DMS153 (cell line): ENCODE measurements at places on chromosomes 5 and 9.

- DNase-seq = peak; percentile 94
These were observed 10.4 kb downstream of the AMACR start for GRCh38 chr5:33997331-33997983.

DNA sequence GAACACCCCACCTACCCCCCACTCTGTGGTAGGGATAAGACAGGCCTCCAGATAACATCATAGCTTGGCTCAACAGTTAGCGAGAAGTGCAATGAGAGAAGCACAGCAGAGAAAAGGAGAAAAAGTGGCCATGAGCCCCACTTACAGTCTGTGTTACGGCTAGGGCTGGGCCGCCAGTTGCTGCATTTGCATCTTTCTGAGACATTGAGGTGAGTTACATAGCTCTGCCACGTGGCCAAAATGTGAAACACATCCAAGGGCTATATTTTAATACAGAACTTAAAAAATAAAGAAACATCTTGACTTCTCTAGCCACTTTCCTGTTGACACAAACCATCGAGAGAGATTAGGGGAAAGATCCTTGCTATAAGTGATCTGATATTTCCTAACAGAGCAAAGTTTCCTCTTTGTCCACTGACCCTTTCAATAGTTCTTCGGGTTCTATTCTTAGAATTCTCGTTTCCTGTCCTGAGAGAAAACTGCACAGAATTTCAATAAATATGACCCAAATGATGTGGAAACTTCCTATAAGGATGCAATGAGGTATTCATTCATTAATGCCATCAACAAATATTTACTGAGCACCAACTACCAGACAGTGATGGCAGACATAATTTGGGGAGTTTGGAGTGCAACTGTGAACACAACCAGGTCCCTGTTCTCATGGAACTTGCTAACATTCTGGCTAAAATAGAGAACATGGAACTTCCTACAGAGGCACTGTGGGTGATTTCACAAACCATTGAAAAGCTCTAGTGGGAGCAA, 3.2 kb upstream of the TLE4 start:
- no peak for DNase-seq

DNA sequence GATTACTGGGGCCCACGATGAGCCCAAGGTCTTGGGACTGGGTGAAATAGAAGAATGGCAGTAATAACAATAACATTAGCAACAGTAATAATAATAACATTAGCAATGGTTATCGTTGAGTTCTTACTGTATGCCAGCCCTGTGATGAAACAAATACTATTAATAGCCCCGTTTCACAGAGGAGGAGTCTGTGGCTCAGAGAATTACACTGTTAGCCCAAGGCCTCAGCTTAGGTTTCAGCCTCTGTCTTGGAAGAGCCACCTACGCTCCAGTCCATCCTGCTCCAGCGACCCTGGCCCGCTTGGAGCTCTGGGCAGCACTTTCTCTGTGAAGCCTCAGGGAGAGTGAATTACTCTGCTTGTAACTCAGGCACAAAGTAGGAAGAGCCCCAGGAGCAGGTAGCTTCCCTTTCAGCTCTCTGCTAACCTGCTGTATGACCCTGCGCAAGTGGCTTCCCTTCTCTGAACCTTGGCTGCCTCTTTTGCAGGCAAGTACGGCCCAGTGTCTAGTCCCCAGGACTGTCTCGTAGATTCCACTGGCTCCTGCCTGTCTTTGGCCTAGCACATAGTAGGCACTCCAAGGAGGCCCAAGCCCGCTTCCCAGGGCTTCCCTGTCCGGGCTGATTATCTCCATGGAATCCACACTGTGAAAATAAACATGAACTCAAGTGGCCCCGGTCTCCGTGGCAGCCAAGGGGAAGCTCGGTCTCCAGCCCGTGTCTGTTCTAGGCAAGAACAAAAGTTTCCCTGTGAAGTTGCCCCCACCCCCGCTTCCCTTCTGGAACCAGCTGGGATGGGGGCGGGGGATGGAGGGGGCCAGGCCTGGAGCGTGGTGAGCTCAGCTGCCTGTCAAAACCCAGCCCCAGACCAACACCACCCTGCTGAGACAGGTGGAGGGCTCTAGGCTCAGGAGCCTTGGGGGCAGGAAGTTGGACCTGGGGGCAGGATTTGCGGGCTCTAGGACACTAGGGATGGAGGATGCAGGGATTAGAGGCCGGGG, 26.2 kb upstream of the LMX1B start:
- DNase-seq = no peak

DNA sequence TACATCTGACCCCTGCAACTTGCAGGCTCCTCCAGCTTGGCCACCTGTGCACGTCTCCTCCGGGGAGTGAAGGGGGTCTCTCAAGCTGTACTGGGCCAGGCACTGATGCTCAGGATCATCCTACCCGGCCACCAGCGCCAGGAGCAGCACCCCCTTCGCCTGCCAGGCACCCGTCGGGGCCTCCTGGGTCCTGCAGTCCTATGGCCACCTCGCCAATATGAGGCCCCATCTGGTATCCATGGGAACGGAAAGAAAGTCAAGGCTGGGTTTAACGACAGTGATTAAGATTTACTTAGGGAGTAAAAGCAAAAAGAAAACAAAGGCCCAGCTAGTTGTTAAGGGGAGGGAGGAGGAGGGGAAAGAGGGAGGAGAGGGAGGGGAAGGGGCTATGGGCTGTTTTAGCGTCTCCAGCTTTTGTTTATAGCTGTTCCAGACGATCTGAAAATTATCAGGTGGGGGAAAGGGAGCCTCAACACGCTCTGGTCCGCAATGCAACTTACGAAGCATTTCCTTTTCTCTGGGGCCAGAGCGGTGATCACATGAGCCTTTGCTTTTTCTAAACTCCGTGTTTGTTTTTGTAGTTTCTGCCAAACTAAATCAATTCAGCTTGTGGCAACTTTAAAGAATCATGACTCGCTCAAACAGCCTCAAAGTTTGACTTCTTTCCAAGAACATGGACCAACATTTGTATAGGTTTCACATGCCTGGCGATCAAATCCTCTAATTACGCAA, 132.4 kb downstream of the ROR2 start:
- no peak for DNase-seq

GRCh38 chr9:34431667-34432066, 26.7 kb downstream of the FAM219A start:
- DNase-seq = no peak

DNA sequence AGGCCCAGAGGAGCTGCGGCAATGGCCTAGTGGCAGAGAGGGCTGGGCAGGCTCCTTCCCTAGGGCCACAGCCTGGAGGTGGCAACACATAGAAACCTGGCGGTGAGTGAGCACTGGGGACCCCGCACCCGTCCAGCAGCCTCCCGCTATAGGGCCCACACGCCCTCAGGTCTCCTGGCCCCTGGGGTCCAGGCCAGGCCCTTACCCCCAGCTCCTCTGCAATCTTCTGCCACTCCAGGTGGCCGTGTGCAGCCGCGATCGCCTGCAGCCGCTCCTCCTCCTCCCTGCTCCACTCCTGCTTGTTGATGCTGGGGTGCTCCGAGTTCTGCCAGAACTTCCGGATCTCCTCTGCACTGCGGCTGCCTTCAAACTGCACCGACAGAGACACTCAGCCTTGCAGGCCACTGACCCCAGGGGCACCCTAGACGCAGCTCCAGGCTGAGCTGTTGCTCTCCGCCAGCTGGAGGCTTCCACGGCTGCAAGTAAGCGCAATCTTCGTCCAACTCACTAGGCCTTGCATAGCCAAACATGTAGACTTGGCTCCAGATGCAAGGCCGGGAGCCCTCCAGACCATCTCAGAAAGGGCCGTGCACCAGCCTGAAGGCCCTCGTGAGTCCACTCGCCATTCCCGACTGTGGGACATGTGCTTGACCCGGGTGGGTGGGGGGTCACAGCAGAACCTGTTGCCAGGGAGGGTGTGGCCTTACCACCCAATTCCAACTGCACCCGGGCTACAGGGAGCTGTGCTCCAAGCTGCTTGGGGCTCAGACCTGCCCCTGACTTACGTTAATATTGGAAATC, 8.0 kb downstream of the SNAPC4 start:
- no peak for DNase-seq

DNA sequence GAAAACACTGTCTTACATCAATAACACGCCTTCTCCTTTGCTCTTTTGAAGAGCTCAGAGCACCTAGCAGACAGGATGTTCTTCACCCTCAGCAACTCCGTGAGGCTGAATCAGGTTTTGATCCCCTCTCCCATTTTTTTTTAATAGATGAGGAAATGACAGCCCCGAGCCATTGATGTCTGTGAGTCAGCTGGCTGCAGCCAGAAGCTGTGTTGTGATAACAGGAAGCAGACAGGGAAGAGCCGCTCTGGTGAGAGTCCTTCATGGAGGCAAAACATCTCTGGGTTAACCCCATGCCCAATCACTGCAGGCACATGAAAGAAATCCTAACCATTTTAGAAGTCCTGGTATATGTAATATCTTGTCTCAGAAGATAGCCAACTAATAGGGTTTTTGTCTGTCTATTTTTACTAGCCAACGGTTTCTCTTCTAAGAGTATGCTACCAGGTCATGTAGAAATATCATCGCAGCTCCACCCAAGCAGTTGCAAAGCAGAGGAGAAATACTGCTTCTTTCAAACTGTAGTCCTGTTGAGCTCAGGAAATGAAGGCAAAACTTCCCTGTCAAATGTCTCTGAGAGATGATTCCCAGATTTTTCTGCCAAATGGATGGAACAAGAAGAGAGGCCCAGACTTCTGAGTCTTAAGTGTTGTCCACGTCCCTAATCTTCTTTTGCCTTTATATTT, 568.9 kb downstream of the CCDC171 start:
- DNase-seq = no peak

GRCh38 chr5:99368726-99369125, 439.9 kb upstream of the CHD1 start:
- no peak for DNase-seq

- no peak for DNase-seq
These were observed 79.7 kb downstream of the ELAVL2 start for GRCh38 chr9:23746317-23746716.

GRCh38 chr5:127028822-127029457, 1.4 kb downstream of the MARCHF3 start:
- DNase-seq = no peak

- DNase-seq = no peak
These were observed 28.8 kb downstream of the AHRR start for GRCh38 chr5:350355-350754.

- no peak for DNase-seq
These were observed 22.7 kb upstream of the CLK4 start for GRCh38 chr5:178649580-178649979.

DNA sequence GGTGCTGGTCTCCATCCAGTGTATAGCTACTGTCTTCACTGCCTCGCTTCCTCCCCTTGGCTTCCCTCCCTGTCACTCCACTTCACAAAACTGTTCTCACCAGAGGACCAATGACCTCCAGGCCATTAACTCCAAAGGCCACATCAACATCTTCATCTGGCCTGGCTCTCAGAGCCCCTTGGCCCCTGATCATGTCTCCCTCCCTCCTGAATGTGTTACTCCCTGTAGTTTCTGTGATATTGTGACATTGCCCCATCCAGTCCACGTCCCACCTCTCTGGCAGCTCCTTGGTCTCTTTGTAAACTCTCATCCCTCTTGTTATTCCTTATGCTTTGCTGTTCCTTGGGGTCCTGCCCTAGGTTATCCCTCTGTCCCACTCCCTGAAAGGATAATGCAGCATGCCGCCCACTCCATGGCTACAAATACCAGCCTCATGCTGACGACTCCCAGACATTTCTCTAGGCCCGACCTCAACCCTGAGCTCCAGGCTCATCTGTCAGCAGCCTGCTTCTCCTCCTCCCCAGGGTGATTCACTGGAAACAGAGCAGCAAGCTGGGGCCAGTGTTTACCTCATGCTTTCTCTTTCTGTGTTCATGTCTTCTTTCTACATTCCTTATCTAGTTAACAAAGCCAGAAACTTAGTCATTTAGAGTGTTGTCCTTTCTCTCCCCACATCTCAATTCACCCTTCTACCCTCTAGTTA, 312.2 kb downstream of the SPOCK1 start:
- no peak for DNase-seq
